CD4-positive, alpha-beta T cell treated with Interleukin-21 for 1 hour (primary cell): ENCODE measurements at places on chromosomes 5 and 9.

DNA sequence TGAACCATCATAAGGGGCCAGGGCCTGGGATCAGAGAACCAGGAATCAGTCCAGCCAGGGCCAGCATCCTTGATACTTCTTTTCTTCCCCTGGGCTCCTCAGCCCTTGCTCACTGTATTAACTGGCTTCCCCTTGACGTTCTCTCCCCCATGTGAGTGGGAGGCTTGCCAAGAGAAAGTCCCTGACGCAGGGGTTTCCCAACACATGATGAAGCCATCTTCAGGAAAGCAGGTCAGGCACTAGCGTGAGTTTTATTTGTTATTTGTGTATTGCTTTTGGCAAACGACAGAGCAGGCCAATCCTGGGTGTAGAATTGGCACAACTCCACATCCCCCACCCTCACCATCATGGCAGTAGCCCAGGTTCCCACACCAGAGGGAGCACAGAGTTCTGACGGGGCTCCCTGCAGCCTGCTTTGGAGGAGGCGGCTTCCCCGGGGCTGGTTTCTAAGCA, 165.5 kb upstream of the NFIL3 start:
- DNase-seq = no peak

GRCh38 chr9:22103685-22104575, 94.8 kb upstream of the CDKN2B start:
- DNase-seq = no peak

DNA sequence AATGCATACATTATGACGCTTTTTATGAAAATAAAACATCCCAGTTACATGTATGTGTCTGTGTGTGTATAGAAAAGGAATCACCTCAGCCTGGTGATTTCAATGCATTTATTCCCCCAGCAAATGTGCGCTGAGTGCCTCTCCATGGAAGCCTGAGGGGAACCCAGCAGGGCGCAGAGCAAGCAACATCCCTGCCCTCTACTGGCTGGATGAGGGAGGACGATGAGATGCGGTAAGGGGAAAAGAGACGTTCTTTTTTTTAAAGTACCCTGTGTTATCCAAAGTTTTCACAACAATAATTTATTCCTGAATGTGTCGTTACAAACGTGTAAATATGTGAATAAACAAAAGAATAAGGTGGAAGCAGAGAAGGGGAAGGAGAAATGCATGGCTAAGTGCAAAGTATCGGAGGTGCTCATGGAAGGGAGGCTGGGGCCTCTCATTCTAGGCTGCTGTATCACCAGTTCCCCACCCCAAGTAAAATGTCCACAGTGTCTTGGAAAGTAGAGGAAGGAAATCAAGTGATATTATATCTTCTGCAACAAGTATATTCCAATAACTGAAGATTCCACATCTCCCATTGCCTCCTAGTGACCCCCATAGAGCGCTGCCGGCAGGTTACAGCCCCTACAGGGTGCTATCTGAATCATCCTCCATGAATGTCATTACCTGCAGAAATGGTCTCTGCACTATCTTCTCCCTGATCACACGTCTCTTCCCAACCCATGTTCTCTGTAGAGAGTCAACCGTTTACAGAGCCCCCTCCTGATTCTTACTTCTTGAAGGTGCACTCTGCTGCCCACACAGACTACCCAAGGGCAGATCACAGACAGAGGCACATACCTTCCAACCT, 13.0 kb upstream of the ABLIM3 start:
- DNase-seq = no peak

- DNase-seq = peak; percentile 35
These were observed 31.3 kb downstream of the ISOC1 start for GRCh38 chr5:129125819-129126218.

DNA sequence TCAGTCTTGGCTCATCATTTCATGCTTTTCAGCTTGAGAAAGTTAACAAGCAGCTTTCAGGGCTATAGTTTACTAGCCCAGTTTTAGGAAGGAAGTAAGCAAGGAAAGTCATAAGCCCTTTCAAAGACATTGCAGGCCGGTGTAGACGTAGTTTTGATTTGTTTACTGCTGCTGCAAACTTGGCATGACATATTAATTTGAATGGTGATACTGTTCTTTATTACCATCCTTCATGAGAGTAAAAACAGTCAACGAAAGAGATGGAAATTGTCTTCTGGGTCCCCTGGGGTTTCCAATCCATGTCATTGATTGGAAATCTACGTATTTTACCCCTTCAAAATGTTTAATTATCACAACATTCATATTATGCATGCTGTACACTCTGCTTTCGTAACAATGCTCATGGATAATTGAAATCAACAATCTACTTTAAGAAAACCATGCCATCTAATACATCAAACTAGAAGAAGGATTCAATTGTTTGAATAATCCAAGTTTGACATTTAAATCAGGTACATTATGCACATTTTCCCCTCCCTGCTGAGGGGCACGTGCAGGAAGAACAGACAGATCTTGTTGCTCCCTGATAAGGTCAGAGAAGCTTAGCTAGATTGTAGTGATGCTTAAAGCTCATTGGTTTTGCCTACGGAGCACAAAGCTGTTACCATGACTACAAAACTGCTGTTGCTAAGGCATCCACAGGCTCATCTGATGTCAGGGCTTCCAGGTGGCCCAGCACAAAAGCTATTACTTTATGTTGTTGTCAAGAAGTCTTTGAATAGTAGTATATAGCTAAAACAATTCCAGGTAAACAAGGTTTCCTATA, 139.9 kb upstream of the PRLR start:
- no peak for DNase-seq

GRCh38 chr5:23289162-23289561, 218.2 kb upstream of the PRDM9 start:
- DNase-seq = no peak

- no peak for DNase-seq
These were observed 30.0 kb upstream of the CAMLG start for GRCh38 chr5:134708301-134708700.

DNA sequence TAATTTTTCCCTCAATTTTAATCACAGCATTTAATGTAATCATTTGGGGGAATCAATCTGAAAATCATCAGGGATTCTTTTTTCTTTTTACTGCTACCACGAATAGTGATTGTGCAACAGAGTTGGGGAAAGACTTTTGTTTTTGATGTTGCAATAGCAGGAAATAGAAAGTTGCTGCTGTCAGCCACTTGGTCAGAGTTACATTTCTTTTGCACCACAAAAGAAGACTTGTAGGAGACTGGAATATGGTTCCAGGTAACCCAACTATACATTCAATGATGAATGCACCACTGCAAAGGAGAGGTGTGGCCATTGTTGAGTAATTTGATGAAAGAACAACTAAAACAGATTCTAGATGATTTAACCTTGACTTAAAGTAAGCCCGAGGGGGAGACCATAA, 46.3 kb upstream of the PALM2AKAP2 start:
- DNase-seq = no peak

DNA sequence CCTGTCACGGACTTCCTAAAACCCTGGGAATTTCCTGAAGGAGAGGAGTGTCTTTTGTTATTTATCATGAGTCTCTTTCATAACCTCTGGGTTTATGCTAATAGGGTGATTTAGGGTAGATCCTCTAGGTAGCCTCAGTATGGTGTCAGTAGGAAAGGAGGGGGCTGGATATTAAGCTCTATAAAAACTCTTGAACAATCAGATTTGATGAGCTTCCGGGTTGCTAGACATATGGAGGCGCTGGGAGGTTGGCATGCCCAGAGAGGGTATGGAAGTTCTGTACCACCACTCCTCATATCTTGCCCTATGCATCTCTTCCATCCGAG, 15.6 kb upstream of the PTBP3 start:
- no peak for DNase-seq

DNA sequence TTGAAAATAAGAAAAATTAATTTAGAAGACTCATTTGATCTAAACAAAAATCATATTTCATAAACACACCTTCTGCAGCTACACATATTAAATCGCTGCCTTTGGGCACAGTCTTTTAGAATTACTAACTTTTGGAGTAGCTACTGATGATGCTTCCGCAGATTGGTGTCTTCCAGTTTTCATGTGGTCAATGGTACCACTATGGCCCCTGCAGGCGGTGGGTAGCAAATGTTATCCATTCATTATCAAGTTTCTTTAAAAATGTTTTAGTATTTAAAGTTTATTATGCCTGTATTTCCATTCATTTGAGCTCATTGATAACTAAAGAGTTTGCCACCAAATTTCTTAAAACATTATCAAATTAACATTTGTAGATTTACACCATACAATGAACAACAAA, 122.9 kb upstream of the GRAMD2B start:
- DNase-seq = no peak

DNA sequence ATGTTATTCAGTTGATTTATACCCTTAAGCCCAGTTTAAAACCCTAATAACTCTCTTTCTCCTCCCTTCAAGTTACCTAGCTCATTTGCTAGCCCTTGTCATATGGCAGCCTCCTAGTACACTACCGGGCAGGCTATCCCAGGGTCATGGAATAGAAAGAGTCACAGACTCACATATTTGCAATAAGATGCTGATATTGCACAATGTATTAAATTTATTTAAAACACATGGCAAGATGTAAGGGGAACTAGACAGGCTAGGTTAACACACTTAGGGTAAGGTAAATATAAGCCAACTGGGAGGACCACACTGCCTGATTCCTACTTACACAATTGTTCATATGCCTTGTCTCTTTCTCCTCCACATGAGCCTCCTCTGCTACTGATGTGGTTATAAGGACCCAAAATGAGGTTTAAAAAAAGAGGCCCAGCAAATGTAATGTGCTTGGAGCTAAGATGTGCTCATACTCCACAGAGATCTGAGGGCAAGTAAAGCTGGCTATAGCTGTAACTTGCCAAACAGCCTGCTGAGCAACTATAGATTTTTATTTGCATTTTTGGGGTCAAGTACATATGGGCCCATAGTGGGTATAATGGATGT, 130.0 kb downstream of the ENC1 start:
- no peak for DNase-seq

GRCh38 chr5:90474235-90475107, at the start of the genes MBLAC2 and POLR3G:
Gene MBLAC2 (minus strand): TSS chr5:90474771. CDS start chr5:90474292, 479 bp downstream.
Gene POLR3G (plus strand): TSS chr5:90474864. CDS start chr5:90485568, 10,704 bp downstream.
- peak; percentile 94 for DNase-seq

DNA sequence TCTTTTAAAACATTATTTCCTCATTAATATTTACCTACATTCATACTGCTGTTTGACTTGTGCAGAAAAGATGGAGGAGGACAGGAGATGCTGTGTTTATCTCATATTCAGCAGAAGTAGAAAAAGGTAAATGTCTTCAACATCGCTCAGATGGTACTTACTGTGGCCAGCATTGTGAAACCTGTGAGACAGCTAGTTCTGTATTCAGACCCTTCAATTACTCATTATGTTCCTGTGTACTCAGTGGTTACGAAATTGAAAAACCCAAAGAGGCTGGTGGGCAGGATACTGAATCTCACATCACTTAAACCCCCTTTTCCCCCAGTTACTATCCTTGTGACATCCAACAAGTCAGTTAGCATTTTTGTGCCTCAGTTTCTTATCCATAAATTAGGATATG, 216.0 kb downstream of the KDM4C start:
- DNase-seq = no peak

DNA sequence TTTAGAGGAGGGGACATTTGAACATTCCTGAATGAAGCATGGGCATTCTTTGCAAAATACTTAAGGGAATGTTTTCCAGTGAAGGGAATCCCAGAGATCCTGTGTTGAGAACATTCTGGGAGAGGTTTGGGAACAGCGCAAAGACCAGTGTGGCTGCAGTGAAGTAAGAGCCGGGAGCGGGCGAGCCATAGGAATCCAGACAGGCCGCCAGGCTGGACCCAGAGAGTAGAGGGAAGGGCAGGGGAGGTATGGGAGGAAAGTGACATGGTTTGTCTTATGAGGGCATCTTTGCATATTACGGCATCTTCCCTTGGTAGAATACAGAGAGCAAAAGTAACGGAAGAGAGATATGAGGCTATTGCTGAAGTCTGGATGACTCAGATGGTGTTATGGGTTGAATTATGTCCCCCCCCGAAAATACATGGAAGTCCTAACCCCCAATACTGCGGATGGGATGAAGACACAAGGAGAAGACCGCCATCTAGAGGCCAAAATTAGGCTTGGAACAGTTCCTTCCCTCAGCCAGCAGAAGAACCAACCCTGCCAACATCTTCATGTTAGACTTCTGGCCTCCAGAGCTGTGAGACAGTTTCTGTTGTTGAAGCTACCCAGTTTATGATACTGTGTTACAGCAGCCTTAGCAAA, 268.2 kb downstream of the MAST4 start:
- peak; percentile 50 for DNase-seq

DNA sequence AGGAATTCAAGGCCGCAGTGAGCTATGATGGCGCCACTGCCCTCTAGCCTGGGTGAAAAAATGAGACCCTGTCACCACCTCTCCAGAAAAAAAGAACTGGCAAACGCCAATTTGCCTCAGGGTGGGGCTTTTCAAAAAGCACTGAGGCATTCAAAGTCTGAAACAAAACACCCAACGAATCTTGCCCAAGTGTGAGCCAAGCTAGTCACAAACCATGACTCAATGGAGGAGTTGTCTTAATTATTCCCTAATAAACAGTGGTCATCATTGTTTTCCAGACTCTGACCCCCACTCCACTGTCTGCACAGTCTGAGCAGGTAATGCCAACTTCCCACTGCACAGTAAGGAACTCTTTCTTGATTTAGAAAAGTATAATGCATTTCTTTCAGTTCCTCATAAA, 16.8 kb downstream of the FRMD3 start:
- DNase-seq = no peak

- DNase-seq = no peak
These were observed 58.2 kb downstream of the ZNF354C start for GRCh38 chr5:179118338-179118737.

- no peak for DNase-seq
These were observed 10.9 kb upstream of the FCN1 start for GRCh38 chr9:134928436-134929192.

DNA sequence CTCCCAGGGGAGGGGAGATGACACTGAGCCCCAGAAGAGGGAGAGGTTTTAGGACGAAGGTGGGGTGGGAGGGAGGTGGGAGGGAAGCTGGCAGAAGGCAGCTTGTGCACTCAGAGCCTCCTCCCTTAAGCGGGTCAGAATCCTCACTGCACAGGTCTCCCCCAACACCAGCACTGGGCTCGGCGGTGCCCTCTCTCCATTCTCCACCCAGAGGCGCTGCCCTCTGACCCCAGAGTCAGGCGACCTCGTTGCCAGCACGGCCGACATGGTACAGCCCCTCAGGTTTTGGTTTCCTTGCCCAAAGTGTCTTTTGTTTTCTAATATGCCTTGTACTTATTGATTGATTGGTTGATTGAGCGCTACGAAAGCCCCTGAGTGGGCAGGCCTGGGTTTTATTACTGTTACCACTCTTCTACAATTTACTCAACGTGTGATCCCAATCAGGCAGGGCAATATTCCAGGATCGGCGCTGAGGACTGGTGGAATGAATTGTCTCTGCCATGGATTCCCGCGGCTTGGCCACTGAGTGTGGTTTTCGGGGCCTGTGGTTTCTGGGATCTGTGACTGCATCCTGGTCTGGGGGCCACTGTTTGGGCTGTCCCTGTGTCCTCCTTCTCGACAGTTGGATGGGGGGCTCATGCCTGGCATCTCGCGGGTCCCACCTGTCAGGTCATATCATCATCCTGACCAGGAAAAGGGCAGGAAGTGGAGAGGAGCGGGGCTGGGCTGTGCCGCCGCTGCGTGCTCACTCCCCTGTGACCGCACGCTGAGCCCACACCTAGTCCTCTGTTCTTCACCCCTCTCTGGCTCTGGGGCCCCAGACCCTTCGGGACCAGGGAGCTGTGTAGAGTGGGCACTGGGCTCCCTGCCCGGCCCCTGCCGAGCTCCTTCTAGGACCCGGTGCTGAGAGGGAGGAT, 9.6 kb upstream of the FCN2 start:
- no peak for DNase-seq

GRCh38 chr9:96256800-96257199, 45.2 kb downstream of the HSD17B3 start:
- DNase-seq = no peak

- no peak for DNase-seq
These were observed 99.8 kb downstream of the ACTL7B start for GRCh38 chr9:108755979-108756378.

GRCh38 chr9:136239983-136240330, 5.7 kb downstream of the QSOX2 start:
- no peak for DNase-seq
